ENCODE measurements at places on chromosomes 1 and 21.

- no peak for DNase-seq
Measured at GRCh38 chr1:7117399-7118281, 332.4 kb downstream of the CAMTA1 start.

- DNase-seq: no peak
Measured at GRCh38 chr1:197618061-197618460, 157.2 kb downstream of the DENND1B start.

DNA sequence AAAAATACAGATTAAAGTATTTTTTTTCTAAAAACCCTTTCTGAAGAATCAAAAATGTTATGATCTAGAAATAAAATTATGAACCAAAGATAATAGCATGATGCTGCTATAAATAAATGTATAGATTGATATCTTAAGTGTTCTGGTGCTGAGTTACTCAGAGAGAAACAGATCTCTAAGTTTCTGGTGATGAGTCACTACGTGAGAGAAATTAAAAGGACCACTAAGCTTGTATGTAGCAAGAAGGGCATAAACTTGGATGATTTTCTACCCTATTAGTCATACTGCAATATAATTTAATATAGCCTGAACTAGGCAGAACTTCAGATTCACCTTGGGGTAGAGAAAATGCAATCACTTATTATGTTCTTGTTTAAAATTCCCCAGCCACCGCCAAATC is 514.8 kb downstream of the AMY1C start:
- no peak for DNase-seq

GRCh38 chr1:150974580-150975478 is at the start of gene CERS2:
CERS2 (minus strand) TSS chr1:150974835; CDS start chr1:150969090, 5,745 bp downstream.
- DNase-seq: peak; percentile 77

GRCh38 chr1:1033009-1033587 is 13.2 kb downstream of the AGRN start:
- DNase-seq: peak; percentile 66

DNA sequence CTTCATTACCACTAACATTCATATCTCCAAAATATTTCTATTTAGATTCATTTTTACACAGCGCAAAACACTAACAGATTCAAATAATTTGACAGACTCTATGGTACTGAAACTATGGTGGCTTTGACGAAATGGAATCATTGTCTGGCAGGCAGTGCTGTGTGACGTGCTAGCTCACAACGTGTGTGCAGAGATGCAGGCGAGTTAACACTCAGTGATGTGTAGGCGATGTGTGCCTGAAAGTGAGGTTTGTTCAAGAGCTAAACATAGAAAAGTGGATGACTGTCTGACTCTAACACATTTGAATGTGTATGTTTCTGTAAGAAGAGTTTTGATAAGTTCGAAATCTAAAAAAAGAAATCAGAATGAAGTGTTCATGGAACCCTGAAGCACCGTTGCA is 97.7 kb downstream of the RYR2 start:
- no peak for DNase-seq

Measured in activated T-helper 1 cell treated with Interleukin-2 at 50 U/mL for 16 hours (primary cell).